ENCODE measurements at places on chromosomes 11 and 22.
A peak's percentile ranks its signal among the peaks of the same experiment; 100 is the strongest.

- DNase-seq, result no peak
Observed at GRCh38 chr11:40537734-40538133, 921.7 kb downstream of the LRRC4C start.

DNA sequence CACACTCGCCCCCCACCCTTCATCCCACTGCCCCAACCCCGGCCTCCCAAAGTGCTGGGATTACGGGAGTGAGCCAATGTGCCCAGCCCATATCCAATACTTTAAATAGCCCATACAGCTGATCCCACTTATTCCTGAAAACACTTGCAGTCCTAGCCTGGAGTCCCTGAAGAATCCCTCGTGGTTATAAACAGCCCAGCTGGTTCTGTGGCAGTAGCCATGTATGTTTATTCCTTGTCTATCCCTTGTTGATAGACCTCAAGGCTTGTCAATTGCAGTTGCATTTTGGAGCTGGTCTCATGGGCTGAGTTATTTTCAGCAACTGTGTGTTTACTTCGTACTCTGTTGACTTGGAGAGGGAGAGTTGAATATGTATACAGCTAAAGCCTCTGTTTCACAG is 21.5 kb upstream of the PAFAH1B2 start:
- no peak for DNase-seq

DNA sequence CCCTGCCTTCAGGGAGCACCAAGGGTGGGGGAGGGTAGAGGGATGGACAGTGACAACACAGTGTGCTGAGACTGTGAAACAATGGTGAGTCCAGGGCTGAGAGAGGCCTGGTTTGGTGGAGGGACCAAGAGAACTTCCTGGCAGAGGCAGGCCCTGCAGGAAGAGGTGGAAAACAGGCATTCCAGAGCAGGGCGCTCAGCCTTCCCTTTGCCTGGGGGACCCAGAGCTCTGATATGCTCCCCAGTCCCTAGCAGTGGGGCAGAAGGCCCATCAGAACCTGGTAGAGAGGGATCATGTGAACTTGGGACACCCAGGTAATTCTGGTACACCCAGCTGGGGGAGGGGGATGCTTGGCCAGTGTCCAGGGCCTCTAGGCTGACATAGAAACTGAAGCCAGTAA is 17.2 kb upstream of the UVRAG start:
- DNase-seq, result no peak

DNA sequence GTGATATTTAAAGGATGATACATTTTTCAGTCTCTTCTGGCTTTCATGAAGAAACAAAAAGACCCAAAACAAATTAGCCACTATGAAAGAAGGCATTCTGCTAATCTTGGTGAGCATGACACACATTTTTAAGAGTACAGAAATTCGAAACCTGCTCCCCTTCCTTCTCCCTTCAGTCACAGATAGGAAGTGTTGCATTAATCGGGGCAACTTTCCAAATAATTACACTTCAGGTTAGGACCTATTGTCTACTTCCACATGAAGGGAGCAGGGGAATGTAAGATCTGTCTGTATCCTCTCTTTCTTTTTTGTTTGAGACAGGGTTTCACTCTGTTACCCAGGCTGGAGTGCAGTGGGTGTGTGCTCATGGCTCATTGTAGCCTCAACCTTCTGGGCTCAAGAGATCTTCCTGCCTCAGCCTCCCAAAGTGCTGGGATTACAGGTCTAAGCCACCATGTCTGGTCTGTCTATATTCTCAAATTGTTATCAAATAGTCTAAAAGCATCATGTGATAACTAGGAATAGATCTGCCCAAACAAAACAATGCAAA is 45.8 kb downstream of the NCAM1 start:
- DNase-seq, result no peak

DNA sequence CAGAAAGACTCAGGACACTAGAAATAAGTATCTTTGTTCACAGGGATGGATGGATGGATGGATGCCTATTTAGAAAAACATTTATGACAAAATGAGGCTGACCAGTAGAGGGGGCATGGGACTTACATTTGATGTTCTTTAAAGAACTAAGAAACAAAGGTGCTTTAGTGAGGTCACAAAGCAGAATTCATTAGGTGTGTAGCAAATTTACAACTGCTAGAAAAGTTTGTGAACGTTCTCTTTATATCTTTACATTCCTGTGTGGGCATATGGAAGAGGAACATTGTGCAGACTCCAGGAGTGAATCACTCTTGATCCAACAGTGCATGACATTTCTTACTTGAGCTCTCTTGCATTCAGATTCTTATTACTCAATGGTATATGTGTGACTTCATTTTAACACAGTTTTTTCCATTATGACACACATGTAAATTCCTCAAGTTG is 15.8 kb upstream of the SIK2 start:
- DNase-seq, result peak; percentile 76

Measured in amniotic epithelial cell (primary cell).